ENCODE measurements at places on chromosomes 3 and 15. TPM values are rescaled to one million over a fixed set of nuclear protein-coding genes. Genes with fewer than 3 reads are reported as not detected.

Gene CAMKV
- total RNA-seq = not detected

Gene SLC12A6
- 42.6 TPM for total RNA-seq

Gene GOLGA8J
- total RNA-seq = not detected

Gene IGSF10
- total RNA-seq = 27.2 TPM

Gene SLC15A2
- total RNA-seq = 30.4 TPM

Gene MED12L
- 0.27 TPM for total RNA-seq

Gene IL17RC
- 33.4 TPM for total RNA-seq

DNA sequence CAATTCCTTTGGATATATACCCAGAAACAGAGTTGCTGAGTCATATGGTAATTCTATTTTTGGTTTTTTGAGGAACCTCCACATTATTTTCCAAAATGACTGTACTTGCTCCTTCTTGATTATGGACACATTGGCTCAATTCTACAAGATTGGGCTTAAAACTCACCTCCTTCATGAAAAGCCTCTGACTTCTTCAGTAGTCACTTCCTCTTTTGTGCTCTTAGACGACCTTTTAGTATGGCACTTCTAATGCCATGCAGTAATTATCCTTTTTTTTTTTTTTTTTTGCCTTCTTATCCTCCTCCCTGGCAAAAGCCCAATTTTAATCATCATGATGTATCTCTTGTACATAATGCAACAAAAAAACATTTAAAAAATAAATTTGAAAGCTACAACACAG is 33.0 kb upstream of the ABHD17C start:
- no peaks in the 10 kb centered on the region for H3K4me1 ChIP-seq
- no peaks in the 10 kb centered on the region for H3K36me3 ChIP-seq
- no peaks in the 10 kb centered on the region for H3K27me3 ChIP-seq
- no peak for DNase-seq
- H3K27ac ChIP-seq = no peak overlapping the region

DNA sequence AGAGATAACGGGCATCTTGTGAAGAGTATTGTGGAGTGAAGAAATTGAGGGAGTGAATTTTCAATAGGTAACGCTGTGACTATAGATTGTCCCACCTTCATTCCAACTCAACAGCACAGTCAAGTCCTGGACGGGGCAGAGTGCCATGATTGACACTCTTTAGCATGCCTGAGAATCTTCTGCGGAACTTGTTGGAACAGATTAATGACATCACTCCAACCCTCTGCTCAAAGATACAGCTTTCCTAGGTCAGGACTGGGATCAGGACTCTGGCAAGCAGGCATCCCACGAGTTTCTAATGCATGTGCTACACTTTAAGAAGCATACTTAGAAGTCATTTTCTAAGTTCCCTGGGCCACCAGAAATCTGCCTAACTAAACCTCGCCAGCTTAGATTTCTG is 267.6 kb upstream of the CFAP20DC start:
- H3K36me3 ChIP-seq = no peaks in the 10 kb centered on the region
- no peak overlapping the region for H3K27ac ChIP-seq
- no peaks in the 10 kb centered on the region for H3K27me3 ChIP-seq
- no peak overlapping the region for H3K4me3 ChIP-seq

DNA sequence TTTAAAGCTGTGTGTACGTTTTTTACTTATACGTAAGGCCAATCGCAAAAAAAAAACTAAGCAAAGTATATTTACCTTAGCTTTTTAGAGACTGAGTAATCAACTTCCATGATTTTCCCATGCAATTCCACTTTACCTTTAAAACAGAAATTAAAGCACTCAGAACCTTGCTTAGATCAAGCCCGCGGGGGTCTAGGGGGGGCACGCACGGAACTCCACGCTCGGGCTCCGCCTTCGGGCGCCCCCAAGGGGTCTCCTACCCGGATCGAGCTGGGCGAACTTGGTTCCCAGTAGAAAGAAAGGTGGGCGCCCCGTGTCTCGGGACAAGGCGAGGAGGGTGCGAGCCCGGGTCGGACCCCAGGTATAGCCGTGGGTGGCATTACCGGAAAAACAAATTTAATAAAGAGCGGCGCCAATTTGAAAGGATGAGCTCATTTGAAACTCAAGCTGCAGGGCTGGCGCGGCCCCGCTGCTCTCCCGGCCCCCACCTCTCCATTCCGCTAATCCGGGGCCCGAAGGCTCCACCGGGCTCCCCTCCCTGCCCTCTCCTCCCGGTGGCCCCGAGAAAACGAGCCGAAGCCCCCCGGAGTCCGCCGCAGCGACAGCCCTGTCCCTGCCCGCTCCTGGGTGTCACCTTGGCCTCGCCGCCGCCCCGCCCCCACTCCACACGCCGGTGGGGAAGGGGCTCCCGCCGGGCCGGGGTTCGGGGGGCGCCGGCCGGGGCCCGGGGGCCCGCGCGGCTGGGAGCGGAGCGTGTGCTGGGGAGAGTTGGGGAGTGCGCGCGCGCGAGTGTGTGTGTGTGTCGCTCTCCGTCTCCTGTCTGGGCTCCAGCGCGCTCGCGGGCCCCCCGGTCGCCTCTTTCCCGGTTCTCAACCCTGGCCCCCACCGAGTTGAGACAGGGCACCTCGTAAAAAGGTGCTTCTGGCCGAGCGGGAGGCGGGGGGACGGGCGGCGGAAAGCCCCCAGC is 1.5 kb downstream of the IGF2BP2 start:
- no peaks in the 10 kb centered on the region for H3K27me3 ChIP-seq
- H3K27ac ChIP-seq = peak overlapping the region; percentile 87
- H3K4me1 ChIP-seq = peaks cover 18% of the 10 kb centered on the region
- H3K4me3 ChIP-seq = peak overlapping the region; percentile 89
- DNase-seq = peak; percentile 59

DNA sequence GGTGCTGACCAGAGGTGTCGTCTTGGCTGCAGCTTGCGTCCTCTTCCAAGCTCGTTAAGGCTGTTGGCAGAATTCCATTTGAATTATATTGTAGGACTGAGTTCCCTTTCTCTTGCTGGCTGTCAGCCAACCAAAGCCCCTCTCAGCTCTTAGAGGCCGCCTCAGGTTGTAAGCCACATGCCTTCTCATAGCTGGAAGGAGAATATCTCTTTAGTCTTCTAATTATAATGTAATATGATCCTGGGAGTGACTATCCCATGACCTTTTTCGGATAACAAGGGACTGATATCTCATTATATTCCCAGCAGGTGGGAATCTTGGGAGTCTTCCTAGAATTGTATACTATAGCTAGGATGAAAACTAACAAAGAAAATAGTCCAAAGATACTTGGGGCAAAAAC is 4.8 kb downstream of the SCG5 start:
- no peaks in the 10 kb centered on the region for H3K27me3 ChIP-seq
- H3K36me3 ChIP-seq = no peaks in the 10 kb centered on the region
- no peaks in the 10 kb centered on the region for H3K4me1 ChIP-seq
- no peak overlapping the region for H3K4me3 ChIP-seq
- no peak for DNase-seq

- H3K27me3 ChIP-seq = no peaks in the 10 kb centered on the region
- no peaks in the 10 kb centered on the region for H3K36me3 ChIP-seq
- H3K27ac ChIP-seq = no peak overlapping the region
- no peaks in the 10 kb centered on the region for H3K4me1 ChIP-seq
Measured at GRCh38 chr3:147937341-147937740, 528.2 kb downstream of the ZIC1 start.

- no peaks in the 10 kb centered on the region for H3K36me3 ChIP-seq
- peaks cover 29% of the 10 kb centered on the region for H3K4me1 ChIP-seq
- no peaks in the 10 kb centered on the region for H3K27me3 ChIP-seq
Measured at GRCh38 chr15:68208636-68209240, 3.6 kb upstream of the CALML4 start.

DNA sequence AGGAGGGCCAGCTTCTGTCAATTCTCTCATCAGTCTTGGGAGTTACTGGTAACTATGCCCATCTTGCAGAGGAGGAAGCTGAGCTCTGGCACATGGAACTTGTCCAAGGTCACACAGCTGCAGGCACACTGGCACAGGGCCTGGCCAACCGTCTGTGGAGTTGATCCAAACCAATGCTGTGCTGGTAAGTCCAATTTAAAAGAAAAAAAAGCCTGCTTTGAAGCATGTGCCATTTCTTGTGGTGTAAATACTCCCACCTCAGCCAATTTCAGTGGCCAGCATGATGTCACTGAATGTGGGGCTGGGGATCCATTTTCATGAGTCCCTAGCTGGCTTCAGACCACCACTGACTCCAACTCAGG is 83.4 kb downstream of the CHSY1 start:
- H3K4me1 ChIP-seq = peaks cover 38% of the 10 kb centered on the region
- H3K27ac ChIP-seq = peak overlapping the region; percentile 84
- H3K4me3 ChIP-seq = peak overlapping the region; percentile 13

DNA sequence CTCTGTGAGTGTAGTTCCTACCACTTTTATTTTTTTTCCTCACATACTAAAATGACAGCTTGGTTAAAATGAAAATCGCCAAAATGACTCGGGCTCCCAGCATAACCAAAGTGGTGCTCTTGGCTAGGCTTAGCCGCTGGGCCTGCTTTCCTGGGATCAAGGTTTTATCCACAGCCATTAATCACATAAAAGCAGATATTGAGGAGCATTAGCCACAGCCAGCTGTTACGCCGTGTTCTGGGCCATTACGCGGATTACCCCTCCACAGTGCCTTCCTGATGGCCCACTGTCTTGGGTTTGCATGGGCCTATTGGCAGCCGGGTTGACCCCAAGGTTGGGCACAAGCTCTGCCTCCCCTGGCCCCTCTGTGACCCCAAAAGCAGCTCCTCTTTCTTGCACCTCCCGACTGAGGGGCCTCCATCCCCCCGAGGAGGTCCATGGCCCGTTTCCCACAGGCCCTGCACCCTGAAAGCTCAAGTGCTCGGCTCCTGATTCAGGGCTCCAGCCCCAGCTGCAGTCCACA is 30.4 kb upstream of the TRPM1 start:
- no peak overlapping the region for H3K4me3 ChIP-seq
- H3K27me3 ChIP-seq = peaks cover 2% of the 10 kb centered on the region
- H3K36me3 ChIP-seq = no peaks in the 10 kb centered on the region
- H3K27ac ChIP-seq = no peak overlapping the region
- peaks cover 6% of the 10 kb centered on the region for H3K4me1 ChIP-seq

DNA sequence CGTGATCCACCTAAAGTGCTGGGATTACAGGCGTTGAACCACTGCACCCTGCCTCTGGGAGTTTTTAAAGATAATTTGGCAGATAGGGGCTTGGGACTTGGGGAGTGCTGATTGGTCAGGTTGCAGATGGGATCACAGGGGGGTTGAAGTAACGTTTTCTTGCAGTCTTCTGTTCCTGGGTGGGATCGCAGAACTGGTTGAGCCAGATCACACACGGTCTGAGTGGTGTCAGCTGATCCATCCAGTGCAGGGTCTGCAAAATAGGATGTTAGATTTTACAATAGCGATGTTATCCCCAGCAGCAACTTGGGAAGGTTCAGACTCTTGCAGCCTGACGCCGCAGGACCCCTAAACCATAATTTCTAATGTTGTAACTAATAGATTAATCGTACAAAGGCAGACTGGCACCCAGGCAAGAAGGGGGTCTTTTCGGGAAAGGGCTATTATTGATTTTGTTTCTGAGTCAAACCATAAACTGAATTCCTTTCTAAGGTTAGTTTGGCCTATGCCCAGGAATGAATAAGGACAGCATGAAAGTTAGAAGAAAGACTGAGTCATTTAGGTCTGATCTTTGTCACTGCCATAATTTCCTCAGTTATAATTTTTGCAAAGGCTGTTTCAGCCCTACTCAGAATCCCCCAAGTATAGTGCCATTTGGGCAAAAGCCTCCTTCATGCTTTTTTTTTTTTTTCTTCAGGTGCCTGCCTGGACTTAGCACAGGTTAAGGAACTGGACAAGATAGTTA is 1.5 kb upstream of the CA12 start:
- H3K4me3 ChIP-seq = no peak overlapping the region
- DNase-seq = no peak
- no peak overlapping the region for H3K27ac ChIP-seq
- H3K36me3 ChIP-seq = no peaks in the 10 kb centered on the region
- no peaks in the 10 kb centered on the region for H3K27me3 ChIP-seq
- peaks cover 13% of the 10 kb centered on the region for H3K4me1 ChIP-seq

- H3K4me3 ChIP-seq = no peak overlapping the region
Measured at GRCh38 chr3:72338082-72338941, 509.9 kb downstream of the SHQ1 start.

Data from upper lobe of left lung (tissue), 6 donors.